Motor neuron (in vitro differentiated cells): ENCODE measurements at places on chromosomes 12 and 14. TPM values are rescaled to one million over a fixed set of nuclear protein-coding genes. Genes with fewer than 3 reads are reported as not detected.

The SAMD4A gene
- total RNA-seq: 1.7 and 2.1 TPM in 2 replicates

The SERPINA9 gene
- total RNA-seq: not detected in 2 replicates

The KCNA5 gene
- total RNA-seq: 0.54 TPM in 1 of 2 replicates, not detected in the other

The C1S gene
- 3.7 and 6.7 TPM in 2 replicates for total RNA-seq

The APOF gene
- total RNA-seq: 0.39 and 0.49 TPM in 2 replicates

The INHBC gene
- total RNA-seq: 0.16 and 0.25 TPM in 2 replicates

The RERG gene
- 0.18 and 3.9 TPM in 2 replicates for total RNA-seq

The GLIPR1 gene
- 2.8 and 3.0 TPM in 2 replicates for total RNA-seq

The CLEC4C gene
- not detected in 2 replicates for total RNA-seq

The KRT81 gene
- total RNA-seq: 0.49 TPM in 2 replicates

The KCNH3 gene
- 0.54 and 0.69 TPM in 2 replicates for total RNA-seq

The CAPZA3 gene
- not detected in 2 replicates for total RNA-seq

The TMEM30B gene
- total RNA-seq: 0.11 and 0.42 TPM in 2 replicates

The C14orf39 gene
- 0.28 TPM in 1 of 2 replicates, not detected in the other for total RNA-seq

The HOXC12 gene
- total RNA-seq: 0.44 and 0.57 TPM in 2 replicates

The CLEC2D gene
- 13.9 and 21.5 TPM in 2 replicates for total RNA-seq

The LRRC43 gene
- 0.31 and 0.73 TPM in 2 replicates for total RNA-seq

The FAM90A1 gene
- total RNA-seq: 0.30 and 0.45 TPM in 2 replicates

The ZCCHC8 gene
- 18.7 and 20.9 TPM in 2 replicates for total RNA-seq

The SOAT2 gene
- total RNA-seq: not detected in 2 replicates

The SSPN gene
- total RNA-seq: 0.87 and 2.9 TPM in 2 replicates

The INTS13 gene
- 17.4 and 17.6 TPM in 2 replicates for total RNA-seq

The MMAB gene
- total RNA-seq: 11.7 and 15.5 TPM in 2 replicates

The SERPINA3 gene
- total RNA-seq: 44.2 and 73.5 TPM in 2 replicates

The REM2 gene
- total RNA-seq: 10.0 and 11.7 TPM in 2 replicates

The SPX gene
- total RNA-seq: 0.27 and 0.44 TPM in 2 replicates

The RASSF8 gene
- total RNA-seq: 49.1 and 65.2 TPM in 2 replicates

The KRT4 gene
- total RNA-seq: 0.23 and 0.38 TPM in 2 replicates

The NUBPL gene
- total RNA-seq: 10.1 and 13.4 TPM in 2 replicates

The ITGA7 gene
- 5.5 and 10.1 TPM in 2 replicates for total RNA-seq

The TRIM9 gene
- total RNA-seq: 24.0 and 36.4 TPM in 2 replicates

The CSRP2 gene
- total RNA-seq: 11.5 and 12.7 TPM in 2 replicates

The CMA1 gene
- not detected in 2 replicates for total RNA-seq

The OTUB2 gene
- total RNA-seq: 4.0 and 4.2 TPM in 2 replicates

The TAS2R30 gene
- total RNA-seq: 2.4 and 7.7 TPM in 2 replicates

The ATF7IP gene
- total RNA-seq: 30.9 and 32.6 TPM in 2 replicates

The SLC25A21 gene
- total RNA-seq: 2.3 and 2.6 TPM in 2 replicates

The DACT1 gene
- total RNA-seq: 32.8 and 34.3 TPM in 2 replicates

The BATF gene
- not detected in 2 replicates for total RNA-seq

The SCN8A gene
- total RNA-seq: 16.0 and 17.8 TPM in 2 replicates
